ENCODE measurements at places on chromosomes 4 and X.
A peak's percentile ranks its signal among the peaks of the same experiment; 100 is the strongest.

DNA sequence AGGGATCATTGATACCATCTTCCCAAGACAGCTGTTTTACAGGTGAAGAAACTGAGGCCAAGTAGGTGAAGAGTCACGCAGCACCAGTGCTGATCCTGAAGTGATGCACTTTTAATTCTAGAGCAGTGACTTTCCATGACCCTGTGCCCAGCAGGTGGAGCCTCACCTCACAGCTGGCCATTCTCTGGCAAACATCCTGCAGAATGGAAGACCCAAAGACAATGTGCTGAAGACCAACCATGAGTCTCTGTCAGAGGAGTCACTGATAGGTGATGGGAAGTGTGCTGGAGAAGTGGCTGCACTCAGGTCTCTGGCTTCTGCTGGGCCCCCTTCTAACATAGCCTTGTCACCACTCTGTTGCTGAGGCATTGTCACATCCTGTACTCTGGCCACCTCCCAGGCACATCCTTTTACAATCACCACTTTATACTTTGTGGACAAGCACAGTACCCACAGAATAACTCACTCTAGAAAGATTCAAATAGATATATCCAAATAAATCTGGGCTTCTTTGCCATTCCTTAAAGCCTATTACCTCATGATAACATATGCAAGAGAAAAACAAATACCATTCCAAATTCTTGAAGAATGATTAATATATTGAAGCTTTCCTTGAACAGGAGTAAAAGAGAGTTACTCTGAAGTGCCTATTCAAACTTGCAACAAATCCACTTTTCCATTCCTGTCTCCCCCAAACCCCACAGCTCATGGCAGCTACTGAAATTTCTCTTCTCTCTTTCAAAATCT, 64.1 kb upstream of the SCOC start:
- peak; percentile 28 for DNase-seq

- no peak for DNase-seq
Observed at GRCh38 chr4:152243896-152244595, 291.8 kb downstream of the FBXW7 start.

DNA sequence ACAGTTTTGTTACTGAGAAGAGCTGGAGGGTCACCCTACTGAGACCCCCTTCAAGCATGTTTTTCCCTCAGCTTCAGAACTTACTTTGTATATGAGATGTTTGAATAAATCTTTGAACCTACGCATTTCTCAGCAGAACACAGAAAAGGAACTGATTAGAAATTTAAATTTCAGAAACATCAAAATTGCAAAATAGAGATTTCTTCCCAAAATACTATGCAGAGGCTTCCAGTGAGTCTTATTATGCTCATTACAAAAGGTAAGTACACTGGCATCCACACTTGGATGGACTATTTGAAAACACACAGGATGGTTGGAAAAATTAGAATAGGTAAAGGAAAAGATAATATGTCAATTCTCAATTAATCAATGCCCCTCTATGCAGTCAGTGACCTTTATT, 91.2 kb downstream of the COX7B2 start:
- DNase-seq: no peak

GRCh38 chr4:23361453-23361852, 528.4 kb downstream of the PPARGC1A start:
- DNase-seq: no peak

DNA sequence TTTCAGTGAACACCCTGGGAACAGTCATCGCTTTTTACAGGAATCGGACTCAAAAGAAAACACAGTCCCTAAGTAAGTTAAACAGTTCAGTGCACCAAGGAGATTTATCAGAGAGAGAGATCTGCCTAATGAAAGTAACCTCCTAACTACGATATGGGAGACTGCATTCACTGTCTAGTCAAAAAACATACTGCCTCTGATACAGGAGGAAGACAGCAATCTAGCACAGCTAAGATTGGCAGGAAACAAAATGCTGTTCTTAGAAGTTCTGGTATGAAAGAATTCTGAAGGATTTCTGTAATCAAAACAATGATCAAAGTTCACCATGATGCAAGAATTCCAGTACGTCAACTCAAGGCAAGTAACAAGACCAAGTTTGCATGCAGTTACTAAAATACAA, 92.8 kb downstream of the MAML3 start:
- no peak for DNase-seq

GRCh38 chrX:101452056-101452455, 33.2 kb upstream of the ARMCX4 start:
- DNase-seq: no peak

DNA sequence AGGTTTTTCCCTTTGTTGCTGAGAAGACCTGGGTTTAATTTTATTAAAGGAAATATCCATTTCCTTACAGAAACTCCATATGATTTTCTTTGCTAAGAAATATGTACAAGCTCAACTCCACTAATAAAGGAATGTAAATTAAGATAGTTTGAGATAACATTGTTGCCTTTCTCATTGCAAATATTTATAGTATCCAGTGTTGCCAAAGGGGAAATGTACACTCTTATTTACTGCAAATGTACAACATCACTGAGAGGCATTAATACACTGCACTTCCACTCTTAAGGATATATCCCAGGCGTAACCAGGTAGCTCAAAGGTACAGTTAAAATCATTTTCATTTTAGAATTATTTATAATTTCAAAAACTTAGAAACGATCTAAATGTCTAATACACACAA, 7.5 kb upstream of the LRBA start:
- no peak for DNase-seq

DNA sequence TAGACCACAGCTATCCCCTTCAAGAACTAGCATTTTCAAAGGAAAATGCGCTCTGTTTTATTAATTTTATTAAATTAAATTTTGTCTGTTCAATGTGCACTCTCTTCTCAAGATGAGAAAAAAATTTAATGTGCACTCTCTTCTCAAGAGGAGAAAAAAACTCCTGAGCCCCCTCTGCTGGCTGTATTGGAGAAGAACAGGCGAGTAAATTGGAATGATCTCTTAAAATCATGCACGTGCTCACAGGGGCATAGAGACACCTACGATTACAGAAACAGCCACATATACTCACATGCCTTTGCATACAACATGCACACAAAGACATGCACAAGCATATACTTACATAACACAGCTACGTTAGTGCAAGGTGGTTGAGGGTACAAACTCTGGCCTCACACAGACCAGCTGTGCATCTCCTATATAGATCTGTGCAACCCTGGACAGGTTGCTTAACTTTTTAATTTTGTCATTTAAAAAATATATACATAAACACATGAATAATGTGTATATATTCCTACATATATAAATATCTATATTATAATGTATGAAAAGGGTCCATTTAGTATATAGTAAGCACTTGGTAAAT, 176.2 kb upstream of the CXorf66 start:
- peak; percentile 29 for DNase-seq
